Lower lobe of right lung (tissue), 2 donors: ENCODE measurements at places on chromosomes 5 and 9. TPM values are rescaled to one million over a fixed set of nuclear protein-coding genes. Genes with fewer than 3 reads are reported as not detected.

- no peak overlapping the region for H3K27ac ChIP-seq
- no peak for DNase-seq
- H3K4me1 ChIP-seq: no peaks in the 10 kb centered on the region
Observed at GRCh38 chr5:139551191-139551889, 9.8 kb upstream of the UBE2D2 start.

GRCh38 chr5:5539590-5539989, 117.1 kb downstream of the ICE1 start:
- no peaks in the 10 kb centered on the region for H3K4me1 ChIP-seq
- no peak for DNase-seq
- no peak overlapping the region for H3K4me3 ChIP-seq
- no peak overlapping the region for H3K27ac ChIP-seq
- no peaks in the 10 kb centered on the region for H3K36me3 ChIP-seq

OGN gene
- total RNA-seq: 15.3 TPM

HRH2 gene
- 9.6 TPM for total RNA-seq

DNA sequence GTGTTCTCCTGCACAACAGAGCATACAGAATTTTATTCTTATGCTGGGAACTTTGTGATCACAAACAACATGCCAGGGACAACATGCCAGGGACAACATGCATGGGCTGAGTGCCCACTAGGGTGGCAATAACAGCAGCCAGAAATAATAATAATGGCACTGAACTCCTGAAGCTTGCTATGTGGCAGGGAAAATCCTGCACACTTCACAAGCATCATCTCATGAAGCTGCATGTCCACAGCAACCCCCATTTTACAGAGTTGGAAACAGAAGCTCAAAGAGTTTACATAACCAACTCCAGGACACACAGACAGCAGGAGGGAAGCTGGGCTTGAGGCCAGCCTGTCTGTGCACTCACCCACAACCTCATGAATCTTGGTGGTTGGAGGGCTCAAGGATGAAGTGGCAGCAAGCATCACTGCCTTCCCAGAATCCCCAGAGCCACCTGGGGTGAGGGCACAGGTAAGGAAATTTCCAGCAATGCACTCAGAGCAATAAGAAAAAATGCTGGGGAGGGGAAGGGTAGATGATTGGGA, 111.4 kb downstream of the GABBR2 start:
- H3K27me3 ChIP-seq: no peaks in the 10 kb centered on the region
- DNase-seq: no peak
- H3K4me3 ChIP-seq: no peak overlapping the region
- H3K27ac ChIP-seq: no peak overlapping the region
- no peaks in the 10 kb centered on the region for H3K4me1 ChIP-seq

PPP2R2B gene
- 0.95 TPM for total RNA-seq

GFPT2 gene
- 13.4 TPM for total RNA-seq

DNA sequence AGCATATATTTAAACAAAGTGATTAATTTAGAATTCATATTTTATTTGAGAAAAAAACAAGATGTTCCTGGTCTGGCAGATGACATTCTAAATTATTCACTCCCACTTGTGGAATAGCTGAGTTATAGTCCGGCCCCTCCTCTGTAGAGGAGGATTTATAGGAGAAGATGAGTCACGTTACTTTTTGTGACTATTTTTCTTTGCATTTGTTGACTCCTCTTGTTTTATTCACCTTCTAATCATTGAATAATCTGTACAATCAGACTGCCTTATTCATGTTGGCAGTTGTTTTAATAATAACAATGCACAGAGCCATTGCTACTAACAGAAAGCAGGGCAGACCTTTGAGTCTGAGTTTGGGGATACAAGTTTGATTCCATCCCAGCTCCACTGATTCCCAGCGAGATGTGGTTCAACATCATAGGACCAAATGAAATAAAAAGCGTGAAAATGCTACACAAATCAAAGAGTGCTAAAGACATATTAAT, 23.2 kb downstream of the DOCK8 start:
- no peaks in the 10 kb centered on the region for H3K4me1 ChIP-seq
- no peak for DNase-seq
- no peaks in the 10 kb centered on the region for H3K36me3 ChIP-seq
- no peak overlapping the region for H3K27ac ChIP-seq

DNA sequence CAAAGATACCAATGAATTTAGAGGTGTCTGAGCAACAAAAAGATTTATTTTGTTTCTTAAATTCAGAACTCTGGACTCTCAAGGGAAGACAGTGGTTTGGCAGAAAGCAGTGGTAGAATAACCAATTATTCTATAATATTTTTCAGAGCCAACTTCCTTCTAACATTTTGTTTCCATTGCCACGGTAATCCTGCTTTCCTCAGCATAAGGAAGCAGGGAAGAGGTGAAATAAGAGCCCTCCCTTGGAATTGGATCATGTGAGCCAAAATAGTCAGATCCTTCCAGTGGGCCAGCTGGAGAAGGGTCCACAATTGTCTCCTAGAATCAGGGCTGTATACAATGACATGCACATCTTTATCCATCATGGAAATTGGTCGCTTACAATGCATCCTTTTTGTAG, 130.0 kb upstream of the MAP1B start:
- H3K27me3 ChIP-seq: no peaks in the 10 kb centered on the region
- DNase-seq: no peak
- H3K27ac ChIP-seq: no peak overlapping the region
- H3K4me1 ChIP-seq: no peaks in the 10 kb centered on the region

PAM gene
- 171 TPM for total RNA-seq

GRCh38 chr5:51347704-51348103, 35.5 kb upstream of the ISL1 start:
- no peak overlapping the region for H3K4me3 ChIP-seq
- H3K27ac ChIP-seq: no peak overlapping the region
- no peaks in the 10 kb centered on the region for H3K4me1 ChIP-seq
- H3K36me3 ChIP-seq: no peaks in the 10 kb centered on the region
- no peaks in the 10 kb centered on the region for H3K27me3 ChIP-seq
- DNase-seq: no peak

SCGB3A2 gene
- 624 TPM for total RNA-seq

DNA sequence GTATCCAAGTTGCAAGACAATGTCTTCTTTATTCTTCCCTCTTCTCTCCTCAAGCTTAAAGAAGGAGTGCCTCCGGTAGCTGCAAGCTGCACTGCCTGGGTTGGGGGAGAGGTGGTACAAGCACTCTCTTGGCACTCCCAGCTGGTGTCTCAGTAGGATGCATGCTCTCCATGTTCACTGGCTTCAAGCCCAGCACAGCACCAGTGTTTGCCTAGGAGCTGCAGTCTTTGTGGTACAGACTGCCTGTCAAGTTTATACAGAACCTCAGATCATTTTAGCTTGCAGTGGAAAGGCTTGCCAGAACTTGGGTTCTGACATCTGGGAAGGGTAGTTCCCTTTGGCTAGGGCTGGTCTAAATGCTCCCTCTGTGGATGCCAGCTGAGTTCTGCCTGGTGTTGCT, 505.6 kb downstream of the MAN2A1 start:
- no peak for DNase-seq
- no peaks in the 10 kb centered on the region for H3K36me3 ChIP-seq
- no peaks in the 10 kb centered on the region for H3K4me1 ChIP-seq
- H3K4me3 ChIP-seq: no peak overlapping the region
- H3K27me3 ChIP-seq: no peaks in the 10 kb centered on the region

- H3K4me1 ChIP-seq: no peaks in the 10 kb centered on the region
- no peak for DNase-seq
- no peaks in the 10 kb centered on the region for H3K27me3 ChIP-seq
Observed at GRCh38 chr5:108141676-108142075, 240.2 kb downstream of the FBXL17 start.

DNA sequence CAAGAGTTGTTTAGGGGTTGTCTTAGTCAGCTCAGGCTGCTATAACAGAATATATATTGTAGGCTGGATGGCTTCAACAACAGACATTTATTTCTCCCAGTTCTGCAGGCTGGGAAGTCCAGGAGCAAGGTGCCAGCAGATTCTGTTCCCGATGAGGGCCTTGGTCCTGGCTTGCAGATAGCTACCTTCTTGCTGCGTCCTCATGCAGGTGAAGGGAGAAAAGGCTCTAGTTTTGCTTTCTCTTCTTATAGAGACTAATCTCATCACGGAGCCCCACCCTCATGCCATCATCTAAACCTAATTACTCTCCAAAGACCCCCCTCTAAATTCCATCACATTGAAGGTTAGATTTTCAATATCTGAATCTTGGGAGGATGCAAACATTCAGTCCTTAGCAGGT, 246.0 kb upstream of the ANKRD55 start:
- no peaks in the 10 kb centered on the region for H3K36me3 ChIP-seq
- H3K27ac ChIP-seq: no peak overlapping the region
- peaks cover 24% of the 10 kb centered on the region for H3K4me1 ChIP-seq

- H3K27me3 ChIP-seq: no peaks in the 10 kb centered on the region
- H3K36me3 ChIP-seq: no peaks in the 10 kb centered on the region
Observed at GRCh38 chr5:154081246-154081645, 42.5 kb downstream of the MFAP3 start.

AUH gene
- total RNA-seq: 17.3 TPM

SLC46A2 gene
- total RNA-seq: 13.7 TPM
